Mucosa of gallbladder (tissue), 1 donor: ENCODE measurements at places on chromosomes 12 and 14. TPM values are rescaled to one million over a fixed set of nuclear protein-coding genes. Genes with fewer than 3 reads are reported as not detected.

DNA sequence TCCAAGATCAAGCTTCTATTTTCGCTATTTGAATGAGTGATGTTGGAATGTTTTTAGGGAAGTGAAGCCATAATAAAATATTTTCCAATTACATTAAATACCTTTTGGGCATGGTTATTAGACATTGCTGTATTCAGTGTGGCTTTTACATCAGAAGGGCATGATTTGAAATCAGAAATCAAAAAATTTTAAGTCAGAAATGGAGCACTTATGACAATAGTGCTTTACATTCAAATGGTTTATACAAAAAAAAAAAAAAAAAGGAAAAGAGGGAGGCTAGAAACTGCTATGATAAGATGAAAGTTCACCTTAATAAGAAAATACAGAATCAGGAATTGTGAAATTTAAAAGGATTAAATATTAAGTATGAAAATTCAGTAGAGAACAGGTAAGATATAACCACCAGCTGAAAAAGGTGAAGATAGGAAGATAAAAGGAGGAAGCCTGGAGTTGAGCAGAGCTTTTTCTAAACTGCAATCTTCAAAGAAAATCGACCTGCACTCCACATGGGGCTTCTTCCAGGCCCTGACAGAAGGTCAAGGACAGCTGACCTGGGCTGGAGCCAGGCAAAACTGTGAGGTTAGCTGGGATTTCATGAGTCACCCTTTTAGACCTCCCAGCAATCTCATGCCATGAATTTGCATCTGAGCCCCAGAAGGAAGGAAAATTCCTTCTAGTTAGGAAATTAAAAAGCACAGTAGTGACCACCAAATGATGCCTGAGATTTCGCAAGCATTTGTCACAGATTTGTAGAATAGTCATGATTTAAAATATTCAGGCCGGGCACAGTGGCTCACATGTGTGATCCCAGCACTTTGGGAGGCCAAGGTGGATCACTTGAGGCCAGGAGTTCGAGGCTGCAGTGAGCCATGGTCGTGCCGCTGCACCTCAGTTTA is 23.4 kb upstream of the BMP4 start:
- DNase-seq: no peak

DNA sequence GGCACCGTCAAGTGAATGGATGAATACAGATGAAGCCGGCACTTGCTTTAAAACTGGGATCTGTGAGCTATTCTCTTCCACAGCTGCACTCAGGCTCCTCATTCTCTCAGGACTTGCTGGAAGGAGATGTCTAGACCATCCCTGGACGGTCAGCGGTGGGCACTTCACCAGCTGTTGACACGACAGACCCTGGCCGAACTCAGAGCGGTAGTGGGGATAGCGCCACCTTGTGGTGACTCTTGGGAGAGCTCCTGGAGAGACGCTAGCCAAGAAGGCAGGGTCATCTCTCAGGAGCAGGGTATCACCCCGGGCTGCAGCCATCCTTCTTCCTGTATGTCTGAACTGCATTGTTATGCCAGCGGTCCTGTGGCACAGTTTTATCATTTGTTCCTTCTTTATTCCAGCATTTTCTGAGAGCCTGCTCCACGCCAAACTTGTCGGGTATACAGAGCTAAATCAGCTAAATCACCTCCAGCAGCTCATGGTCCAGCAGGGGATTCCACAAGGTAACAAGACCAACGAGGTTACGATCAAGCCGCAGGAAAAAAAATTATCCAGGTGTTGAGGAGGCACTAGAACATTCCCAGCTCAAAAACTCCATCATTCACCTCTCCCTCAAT is 10.0 kb downstream of the WNT1 start:
- peak; percentile 63 for DNase-seq

The PGF gene
- total RNA-seq: 4.6 TPM

DNA sequence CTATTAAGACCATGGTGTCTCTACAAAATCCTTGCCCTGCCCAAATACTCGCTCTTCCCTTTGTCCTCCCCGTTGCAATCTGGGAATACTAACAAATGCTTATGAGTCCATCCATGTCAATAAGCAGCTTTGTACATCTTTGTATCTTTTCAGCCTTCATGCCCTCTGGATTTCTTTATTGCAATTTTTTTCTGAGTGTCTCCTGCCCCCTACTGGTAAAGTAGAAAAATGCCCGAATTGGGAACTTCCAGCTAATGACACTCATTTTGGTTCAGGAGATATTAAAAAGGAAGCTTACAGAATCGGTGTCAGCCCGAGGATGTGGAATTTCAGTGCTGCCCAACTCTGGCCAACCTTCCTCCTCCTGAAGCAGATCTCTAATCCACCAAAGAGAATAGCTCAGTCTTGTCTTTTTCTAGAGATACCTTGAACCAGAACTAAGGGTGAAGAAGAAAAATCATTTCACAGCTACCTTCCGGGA is 46.0 kb downstream of the SH2B3 start:
- DNase-seq: peak; percentile 14

The LALBA gene
- not detected for total RNA-seq

DNA sequence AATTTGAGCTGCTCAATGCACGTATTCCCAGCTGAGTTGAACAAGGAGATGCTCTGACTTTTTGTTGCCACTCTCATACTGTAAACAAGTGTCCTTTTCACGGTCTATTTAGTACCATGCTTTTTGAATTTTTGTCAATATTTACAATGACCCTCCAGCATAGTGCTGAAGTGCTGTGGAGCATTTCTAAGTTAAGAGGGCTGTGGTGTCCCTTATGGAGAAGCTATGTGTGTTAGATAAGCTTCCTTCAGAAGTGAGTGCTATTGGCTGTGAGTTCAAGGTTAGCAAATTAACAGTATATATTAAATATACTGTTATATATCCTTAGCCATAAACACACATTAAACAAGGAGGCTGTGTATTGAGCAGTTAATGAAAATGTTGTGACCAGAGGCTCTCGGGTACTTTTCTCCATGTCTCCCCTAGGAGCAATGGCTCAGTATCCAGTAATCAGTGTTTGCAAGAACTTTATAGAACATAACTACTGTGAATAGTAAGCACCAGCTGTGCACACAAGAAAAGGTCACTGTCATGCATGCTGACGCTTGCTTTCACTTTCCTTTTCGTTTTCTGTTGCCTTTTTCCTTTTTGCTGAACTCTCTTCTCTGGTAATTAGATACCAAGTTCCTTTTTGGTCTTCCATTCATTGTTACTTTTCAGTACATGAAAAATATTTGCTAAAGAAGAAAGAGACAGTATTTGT is 187.2 kb upstream of the NEDD1 start:
- no peak for DNase-seq

- DNase-seq: no peak
Observed at GRCh38 chr14:99321955-99322730, 50.1 kb upstream of the BCL11B start.

The KRT82 gene
- total RNA-seq: not detected

DNA sequence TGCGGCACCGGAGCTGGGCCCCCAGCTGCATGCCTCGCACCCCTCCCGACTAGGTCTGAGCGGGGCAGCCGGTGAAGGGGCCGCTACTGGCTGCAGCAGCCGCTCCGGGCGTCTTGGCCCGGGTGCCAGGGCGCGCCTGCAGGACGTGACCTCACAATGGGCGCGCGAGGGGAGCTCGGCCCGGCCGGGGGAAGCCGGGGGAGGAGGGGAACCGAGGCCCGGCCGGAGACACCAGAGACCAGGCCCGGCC is 353 bp downstream of the BAG5 start:
- no peak for DNase-seq

The KRT73 gene
- total RNA-seq: not detected

The AQP5 gene
- total RNA-seq: 1.6 TPM

GRCh38 chr12:131910302-131911027 is 16.0 kb downstream of the ULK1 start:
- no peak for DNase-seq

GRCh38 chr12:76303365-76303764 is 44.9 kb downstream of the BBS10 start:
- no peak for DNase-seq

The TMEM106C gene
- 101 TPM for total RNA-seq

DNA sequence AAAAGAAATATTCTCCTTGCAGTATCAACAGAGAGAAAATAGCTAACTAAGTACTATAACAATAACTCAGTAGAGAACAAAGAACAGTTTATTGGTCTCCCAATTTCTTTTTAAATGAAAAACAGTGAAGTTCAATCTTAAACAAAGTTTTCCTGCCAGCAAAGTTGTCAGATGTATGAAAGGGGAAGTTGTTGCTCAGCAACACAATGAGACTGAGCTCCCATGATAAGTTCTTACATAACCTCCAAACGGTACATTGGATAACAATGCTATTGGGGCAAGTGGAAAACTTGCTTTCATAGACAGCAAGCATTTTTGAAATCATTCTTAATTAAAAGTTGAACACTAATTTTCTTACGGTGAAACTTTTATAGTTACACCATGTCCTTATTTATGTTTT is 94.9 kb downstream of the ALG10B start:
- DNase-seq: no peak

- no peak for DNase-seq
Observed at GRCh38 chr14:61184112-61184511, 97.0 kb downstream of the TMEM30B start.

The ZFHX2 gene
- total RNA-seq: 12.5 TPM

The NGB gene
- total RNA-seq: not detected

The BIN2 gene
- 9.8 TPM for total RNA-seq

- DNase-seq: no peak
Observed at GRCh38 chr12:2722806-2723205, 72.0 kb upstream of the FKBP4 start.

The A2M gene
- 550 TPM for total RNA-seq

DNA sequence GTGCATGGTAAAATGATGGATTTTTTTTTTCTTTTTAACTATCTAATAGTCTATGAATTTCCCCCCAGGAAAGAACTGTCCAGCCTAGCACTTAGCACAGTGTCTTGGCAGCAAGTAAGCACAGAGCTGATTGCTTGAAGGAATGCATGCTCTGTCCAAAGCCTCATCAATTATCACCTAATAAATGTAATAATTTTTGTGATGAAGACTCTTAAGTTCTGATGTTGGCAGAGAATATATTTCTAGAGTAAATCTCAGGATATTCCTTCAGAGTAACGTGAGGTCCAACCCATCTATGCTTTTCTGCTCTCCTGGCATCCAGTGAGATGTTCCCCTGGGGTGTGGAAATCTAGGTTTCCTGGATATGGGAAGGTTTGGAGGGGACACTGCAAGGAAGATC is 152.4 kb downstream of the TMX1 start:
- DNase-seq: no peak

DNA sequence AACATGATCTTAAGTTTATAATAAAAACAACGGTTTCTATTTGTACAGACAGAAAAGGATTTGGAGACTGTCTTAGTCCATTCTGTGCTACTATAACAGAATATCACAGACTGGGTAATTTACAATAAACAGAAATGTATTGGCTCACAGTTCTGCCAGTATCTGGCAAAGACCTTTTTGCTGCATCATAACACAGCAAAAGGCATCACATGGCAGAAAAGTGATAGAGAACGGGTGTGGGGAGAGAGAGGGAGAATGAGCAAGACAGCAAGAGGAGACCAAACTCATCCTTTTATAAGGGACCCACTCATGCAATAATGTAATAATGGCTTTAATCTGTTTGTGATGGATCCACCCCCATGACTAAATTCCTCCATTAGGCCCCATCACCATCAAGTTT is 17.0 kb upstream of the NUDT4 start:
- no peak for DNase-seq

The KLRG1 gene
- total RNA-seq: 3.3 TPM
